Astrocyte of the cerebellum (primary cell): ENCODE measurements at places on chromosomes 4 and X.

DNA sequence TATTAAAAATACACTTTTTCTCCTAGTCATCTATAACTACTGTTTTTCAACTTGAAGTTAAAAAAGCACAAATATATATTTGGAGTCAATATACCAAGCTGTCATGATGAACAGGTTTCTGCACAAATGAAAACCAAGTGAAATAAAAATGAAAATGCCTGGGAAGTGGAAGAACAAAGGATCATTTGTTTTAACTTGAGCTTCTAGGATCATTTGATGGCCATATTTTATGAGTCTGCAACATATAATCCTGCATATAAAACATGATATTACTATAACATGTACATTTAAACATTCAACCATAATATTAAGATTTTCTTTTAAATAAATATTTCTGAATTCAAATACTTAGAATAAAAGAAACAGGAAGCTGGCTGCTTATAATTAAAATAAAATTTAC is 8.5 kb upstream of the ARHGEF38 start:
- DNase-seq = no peak

- DNase-seq = no peak
These were observed 19.4 kb downstream of the AWAT2 start for GRCh38 chrX:70030301-70030767.

DNA sequence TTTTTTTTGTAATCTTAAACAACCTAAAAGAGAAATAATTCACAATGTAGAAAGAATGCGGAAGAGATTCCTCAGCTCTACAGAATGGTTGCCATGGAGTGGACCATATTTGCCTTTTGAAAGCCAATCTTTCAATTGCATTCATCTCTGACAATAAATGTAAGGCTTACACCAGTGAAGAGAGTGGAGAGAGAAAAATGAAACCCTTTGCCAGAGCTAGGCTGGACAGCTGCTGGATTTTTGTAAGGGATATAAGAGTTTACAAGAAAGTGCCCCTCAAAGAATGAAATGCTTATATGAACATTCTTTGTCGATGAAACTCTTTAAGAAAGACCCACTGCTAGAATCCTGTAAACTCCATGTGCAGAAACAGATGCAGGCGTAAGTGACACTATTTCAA is 66.0 kb upstream of the FAT1 start:
- no peak for DNase-seq

- DNase-seq = no peak
These were observed 277.1 kb downstream of the ADGRA3 start for GRCh38 chr4:22238742-22239141.

GRCh38 chrX:35728481-35728880 is 69.7 kb upstream of the MAGEB16 start:
- no peak for DNase-seq

DNA sequence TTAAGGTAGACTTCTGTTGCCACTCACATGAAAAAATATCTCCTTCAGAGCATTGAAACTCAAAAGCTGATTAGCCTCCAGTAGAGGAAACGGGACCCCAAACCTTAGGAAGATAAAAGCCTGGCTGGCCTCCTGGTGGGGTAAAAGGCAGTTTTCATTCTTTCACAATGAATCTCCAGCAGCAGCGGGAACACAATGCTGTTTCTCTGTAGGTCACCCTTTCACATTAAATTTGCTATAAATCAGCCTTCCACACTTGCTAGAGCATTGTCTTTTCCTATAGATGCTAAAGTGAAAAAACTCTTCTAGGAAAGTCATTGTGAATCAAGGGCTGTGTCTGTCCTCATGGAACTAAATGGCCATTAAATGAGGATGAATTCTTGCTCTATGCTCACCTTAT is 207.3 kb upstream of the MAGEB2 start:
- no peak for DNase-seq

DNA sequence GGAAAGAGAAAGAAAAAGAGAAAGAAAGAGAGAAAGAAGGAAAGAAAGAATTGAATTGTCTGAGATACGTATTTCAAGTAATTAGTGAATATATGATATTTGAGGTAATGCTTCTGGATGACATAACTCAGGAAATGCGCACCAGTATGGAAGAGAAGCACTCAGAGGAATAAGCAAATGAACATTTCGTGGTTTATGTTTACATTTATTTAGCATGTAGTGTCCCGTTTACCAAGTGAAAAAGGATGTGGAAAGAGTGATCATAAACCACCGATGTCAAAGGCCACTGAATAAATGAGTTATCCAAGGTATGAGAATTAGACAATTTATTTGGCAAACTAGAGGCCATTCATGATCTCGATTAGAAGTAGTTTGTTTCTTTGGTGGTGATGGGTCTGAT is 200.4 kb downstream of the ARAP2 start:
- DNase-seq = peak; percentile 5

DNA sequence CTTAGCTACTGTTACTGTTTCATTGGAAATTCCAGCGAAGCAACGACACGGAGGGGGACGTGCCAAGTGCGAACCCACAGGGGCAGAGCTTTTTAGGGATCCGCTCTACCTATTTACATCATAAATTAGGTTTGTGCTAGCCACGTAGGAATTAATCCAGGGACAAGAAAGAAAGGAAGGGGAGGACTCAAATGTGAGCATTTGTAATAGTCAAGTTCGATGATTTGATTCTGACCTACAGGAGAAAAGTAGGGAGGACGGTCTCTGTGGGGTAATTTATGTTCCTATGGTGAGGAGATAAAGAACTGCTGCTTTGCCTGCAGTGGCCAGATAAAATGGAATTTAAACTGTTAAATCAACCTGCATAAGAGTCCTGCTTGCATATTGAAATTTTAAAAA is 1.7 kb downstream of the INTS6L start:
- DNase-seq = peak; percentile 3

- no peak for DNase-seq
These were observed 240.2 kb downstream of the ADGRL3 start for GRCh38 chr4:61440321-61440720.

DNA sequence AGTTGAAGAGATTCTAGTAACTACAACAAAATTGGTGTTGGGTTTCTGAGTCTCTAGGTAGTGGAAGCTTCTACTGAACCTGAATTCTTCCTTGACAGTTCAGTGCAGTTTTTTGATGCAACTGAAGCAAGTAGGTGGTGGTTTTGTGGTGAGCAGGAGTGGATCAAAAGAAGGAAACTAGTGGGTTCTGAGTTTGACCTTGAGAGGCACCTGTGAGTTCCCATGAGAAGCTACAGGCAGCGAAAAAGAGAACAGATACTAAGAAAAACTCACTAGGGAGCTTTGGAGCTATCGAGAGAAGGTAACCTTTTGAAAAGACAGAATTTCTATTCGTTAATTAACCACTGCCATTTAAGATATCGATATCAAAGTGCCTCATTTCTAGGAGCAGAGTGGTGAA is 145.2 kb downstream of the PDHA2 start:
- no peak for DNase-seq

DNA sequence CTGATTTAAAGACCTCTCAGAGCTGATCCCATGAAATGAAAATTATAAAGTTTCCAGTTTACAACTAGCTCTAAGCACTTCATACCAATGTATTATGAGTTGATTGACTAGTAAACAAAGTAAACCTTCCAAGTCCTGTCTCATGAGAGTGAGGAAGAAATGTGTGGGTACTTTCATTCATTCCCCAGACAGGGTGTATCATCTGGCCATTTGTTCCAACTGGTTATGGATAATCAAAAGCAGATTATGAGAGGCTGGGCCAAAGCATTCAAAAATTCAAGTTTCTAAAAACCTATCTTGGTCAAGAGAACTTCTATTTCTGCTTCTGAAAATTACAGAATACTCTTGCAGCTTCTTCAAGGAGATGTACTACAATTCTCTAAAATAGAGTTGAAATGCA is 193.3 kb upstream of the RASGEF1B start:
- no peak for DNase-seq

- no peak for DNase-seq
These were observed 2.2 kb upstream of the DCUN1D4 start for GRCh38 chr4:51840781-51841180.

GRCh38 chrX:34270434-34270833 is 138.3 kb upstream of the FAM47A start:
- no peak for DNase-seq

DNA sequence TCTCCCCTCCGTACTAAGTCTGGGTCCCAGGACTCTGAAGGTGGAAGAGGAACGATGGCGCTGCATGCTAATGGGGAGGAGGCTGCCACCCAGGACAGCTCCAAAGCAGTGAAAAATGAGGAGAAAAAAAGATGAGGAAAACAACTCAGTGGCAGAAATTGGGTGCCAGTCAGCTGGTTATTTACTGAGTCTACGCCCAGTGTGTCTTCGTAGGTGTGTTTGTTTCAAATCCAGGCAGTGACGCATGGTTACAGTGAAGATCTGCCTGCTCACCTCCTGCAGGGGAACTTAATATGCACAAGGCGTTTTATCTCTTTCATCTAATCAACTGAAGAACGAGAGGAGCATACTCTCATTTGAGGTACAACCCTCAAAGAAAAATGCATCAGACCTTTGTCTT is 70.9 kb upstream of the FBXW7 start:
- no peak for DNase-seq

DNA sequence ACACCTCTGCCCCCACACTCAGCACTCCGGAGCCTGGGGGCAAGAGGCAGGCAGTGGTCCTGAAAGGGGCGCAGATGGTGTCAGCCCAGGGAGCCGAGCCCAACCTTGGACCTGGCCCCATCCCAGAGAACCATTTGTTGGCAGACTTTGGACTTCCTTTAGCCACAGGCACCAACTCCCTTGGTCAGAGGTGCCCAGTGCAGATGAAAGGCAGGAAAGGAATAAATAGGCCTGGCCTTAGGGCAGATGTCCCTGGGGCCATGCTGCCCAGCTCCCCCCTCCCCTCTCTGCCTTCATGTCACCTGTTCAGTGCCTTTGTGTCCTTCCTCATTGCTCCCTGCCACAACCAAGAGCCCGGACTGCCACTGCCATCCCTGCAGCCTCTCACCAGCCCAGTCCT is 52.8 kb downstream of the SEL1L3 start:
- DNase-seq = no peak

DNA sequence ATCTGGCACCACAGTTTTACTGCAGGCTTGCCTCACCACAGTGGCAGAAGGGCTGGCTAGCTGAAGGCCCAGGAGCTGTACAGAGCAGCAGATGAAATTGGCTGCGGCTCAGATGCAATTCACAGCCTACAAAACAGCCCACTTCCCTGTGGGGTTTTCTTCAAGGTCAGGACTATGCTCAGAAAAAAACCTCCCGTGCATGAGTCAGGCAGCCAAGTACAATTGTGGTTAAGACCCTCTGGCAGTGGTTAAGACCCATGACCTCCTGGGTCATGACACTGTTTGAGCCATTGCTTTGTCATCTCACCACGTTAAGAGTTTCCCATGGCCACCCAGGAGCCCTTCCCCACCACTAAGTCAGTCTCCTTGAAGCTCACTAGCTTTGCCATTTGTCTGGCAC is 276.3 kb downstream of the HNRNPD start:
- DNase-seq = peak; percentile 45

DNA sequence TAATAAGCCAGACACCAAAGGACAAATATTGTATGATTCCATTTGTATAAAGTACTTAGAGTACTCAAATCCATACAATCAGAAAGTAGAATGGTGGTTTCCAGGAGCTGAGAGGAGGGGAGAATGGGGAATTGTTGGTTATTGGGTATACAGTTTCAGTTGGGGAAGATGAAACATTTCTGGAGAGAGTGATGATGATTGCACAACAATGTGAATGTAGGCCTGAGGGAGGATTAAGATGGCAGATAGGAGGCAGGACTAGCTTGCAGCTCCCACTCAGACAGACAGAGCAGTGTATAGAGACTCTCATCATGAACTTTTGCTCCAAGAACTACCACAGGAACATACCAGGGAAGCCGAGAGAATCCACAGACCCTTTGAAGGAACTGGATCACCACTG is 75.7 kb upstream of the PAK3 start:
- no peak for DNase-seq

- DNase-seq = no peak
These were observed 27.2 kb upstream of the SLC6A14 start for GRCh38 chrX:116409219-116409618.

GRCh38 chr4:105637408-105638176 is 70.9 kb downstream of the INTS12 start:
- peak; percentile 40 for DNase-seq

DNA sequence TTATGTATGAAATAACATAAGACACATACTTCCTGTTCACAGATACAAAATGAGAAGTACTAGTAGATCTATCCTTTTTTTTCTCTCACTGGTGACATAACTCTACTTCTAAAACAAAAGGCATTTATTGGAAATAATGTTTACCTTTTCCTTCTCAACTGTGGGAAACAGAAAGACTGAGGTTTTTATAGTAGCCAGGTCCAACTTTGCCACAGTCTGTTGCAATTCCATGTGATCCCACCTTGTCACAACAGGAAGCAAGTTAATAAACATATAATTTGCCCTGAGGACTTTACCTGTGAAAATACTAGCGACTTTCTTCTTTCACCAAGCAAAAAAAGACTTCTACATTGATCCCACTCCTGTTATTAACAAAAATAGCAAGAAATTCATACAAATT is 475.8 kb downstream of the PDGFC start:
- no peak for DNase-seq

DNA sequence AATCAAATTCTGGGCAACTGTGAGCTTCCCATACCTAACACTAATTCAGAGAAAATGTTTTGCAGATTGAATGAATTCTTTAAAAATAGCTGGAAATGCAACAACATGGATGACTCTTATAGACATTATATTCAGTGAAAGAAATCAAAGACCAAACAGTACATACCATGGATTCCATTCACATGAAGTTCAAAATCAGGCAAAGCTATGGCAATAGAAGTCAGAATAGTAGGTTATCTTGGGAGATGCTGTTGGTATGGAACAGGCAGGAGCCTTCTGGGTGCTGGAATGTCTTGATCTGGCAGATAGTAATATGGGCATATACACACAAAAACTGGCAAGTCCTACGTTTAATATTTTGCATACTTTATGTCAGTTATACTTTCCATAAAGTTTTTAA is 25.5 kb upstream of the CBLL2 start:
- no peak for DNase-seq

DNA sequence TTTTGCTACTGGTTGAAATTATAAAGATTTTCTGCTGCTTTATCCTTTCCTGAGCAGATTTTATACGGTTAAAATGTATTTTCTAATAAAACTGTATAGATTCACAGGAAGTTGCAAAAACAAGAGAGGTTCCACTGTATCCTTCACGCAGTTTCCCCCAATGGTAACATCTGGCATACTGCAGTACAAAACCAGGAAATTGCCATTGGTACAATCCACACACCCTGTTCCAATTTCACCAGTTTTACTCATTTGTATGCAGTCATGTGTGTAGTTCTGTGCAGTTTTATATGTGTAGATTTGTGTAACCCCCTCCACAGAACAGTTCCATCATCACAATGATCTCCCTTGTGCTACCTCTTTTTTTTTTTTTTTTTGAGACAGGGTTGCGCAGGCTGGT is 20.0 kb downstream of the DDX3X start:
- DNase-seq = no peak

DNA sequence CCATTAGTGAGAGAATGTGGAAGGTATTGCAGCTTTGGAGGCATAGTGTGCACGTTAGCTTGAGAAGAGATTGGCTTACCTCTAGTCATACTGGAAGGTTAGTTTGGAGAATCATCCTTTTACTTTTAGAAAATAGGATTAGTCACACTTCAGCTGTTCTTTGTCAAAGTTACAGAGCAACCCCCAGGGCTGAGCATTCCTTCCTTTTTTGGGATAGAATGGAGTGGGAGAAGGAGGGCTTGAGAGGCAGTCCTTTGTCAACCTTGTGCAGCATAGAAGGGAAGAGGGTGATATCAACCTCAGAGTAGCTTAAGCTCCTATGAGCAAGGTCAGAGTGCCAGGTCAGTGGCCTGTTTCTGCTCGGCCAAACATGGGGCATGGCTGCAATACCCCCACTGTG is 8.6 kb upstream of the MBNL3 start:
- no peak for DNase-seq

GRCh38 chr4:145061318-145061920 is 36.6 kb downstream of the ANAPC10 start:
- DNase-seq = peak; percentile 62
